ENCODE measurements at places on chromosomes 2 and 18.

GRCh38 chr18:67618061-67618460 is 101.5 kb upstream of the DSEL start:
- ATAC-seq: no peak

GRCh38 chr2:188032306-188032705 is 259.4 kb upstream of the GULP1 start:
- ATAC-seq: no peak

- no peak for ATAC-seq
Observed at GRCh38 chr2:167862296-167862695, 385.1 kb downstream of the STK39 start.

GRCh38 chr2:101003278-101003775 is 1.2 kb downstream of the RPL31 start:
- no peak for ATAC-seq

DNA sequence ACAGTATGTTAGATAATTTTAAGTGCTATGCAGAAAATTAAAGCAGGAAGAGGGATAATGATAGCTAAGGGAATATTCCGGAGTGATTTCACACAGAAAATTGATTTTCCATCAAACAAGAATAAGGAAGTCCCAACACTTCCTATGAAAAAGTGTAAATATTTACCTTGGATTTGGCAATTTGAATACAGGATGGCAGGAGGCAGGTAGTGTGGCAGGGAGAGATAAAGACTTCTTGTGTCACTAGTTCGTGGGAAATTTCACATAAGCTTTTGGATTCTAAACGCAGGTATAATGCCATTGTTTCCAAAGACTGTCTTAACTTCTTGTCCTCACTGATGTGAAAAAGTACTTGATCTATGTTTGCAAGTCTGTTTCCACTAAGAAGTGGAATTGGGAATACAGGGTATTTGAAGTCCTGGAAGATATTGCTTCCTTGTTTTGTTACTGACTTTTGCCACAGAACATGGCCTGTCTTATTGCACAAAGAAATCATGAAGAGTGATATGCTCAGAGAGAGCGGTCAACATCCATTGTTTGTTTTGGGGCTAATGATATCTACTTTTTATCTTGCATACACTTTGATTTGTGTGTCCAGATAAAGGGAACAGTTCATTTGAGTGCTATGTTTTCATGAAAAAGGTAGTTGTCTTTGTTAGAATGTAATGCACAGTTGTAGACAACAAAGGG is 1216.1 kb upstream of the FAM98A start:
- ATAC-seq: no peak

DNA sequence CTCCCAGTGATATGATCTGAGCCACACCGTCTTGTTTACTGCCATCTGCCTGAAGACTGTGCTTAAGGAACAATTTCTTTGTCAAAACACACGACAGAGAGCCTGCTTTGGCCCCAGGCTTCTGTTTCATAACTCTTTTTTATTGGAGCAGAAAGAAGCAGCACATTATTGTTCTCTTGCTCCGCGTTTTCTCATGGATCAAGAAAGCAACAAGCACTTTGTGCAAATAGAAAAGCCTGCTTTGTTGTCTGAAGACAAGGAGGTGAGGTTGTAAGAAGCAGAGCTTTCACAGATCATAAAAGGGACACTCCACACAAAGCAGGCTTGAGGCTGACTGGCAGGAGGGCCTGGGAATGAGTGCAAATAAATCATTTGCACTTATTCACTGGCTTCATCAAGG is 118.3 kb upstream of the FAM136A start:
- no peak for ATAC-seq

GRCh38 chr18:44079606-44080005 is 601.1 kb upstream of the SETBP1 start:
- no peak for ATAC-seq

DNA sequence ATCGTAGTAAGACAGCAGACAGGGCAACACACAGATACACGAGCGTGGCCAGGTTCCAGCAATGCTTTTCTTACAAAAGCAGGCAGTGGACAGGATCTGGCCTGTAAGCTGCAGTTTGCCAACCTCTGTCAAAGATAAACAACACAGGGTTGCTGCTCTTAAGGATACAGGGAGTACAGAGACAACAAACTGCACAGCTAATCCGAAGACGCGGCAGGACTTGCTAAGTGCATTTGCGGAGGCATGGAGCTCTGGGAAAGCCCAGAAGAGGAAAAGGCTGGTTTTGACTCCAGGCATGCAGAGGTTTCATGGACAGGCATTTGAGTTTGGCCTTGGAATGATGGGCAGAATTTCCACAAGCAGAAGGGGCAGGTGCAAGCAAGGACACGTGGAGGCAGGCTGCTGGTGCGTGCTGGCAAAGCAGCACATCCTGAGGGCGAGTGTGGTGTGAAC is 24.4 kb downstream of the SERTAD2 start:
- no peak for ATAC-seq

DNA sequence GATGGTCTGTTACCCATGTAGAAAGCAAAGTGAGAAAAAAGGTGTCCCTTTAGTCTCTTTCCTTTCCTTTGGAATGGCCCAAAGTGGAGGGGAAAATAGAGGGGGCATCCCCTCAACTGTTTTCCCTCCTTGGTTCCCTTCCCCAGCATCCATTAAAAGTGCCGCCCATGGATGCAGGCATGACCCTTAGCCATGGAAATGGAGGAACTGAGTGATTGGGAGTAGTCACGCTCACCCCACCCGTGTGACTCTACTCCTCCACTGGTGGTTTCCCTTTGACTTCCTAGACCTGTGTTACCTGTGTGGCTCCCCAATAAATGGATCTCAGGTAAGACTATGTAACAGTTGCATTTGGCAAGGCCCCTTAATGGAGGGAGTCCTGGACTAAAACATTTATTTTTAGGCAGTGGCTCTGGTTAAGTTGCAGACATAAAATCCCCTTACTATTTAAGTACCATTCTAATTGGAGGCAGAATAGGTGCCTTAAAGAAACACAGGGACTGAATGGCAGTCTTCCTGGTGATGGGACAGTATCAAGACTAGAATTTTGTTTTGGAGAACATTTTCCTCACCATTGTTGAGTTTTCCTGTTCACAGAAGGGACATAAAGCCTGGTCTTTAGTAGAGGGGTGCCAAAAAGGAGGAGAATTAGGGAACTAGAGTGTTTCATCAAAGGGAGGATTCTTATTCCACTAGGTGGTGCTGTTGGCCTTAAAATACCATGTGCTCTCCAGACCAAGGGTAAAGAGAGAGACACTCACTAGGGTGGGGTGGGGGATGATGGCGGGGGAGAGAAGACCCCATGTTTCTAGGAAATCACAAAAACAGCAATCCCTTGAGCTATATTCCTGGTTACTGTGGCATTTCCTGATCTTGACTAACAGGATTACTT is 25.7 kb upstream of the PLA2R1 start:
- ATAC-seq: no peak

GRCh38 chr2:64582774-64583340 is 58.7 kb downstream of the AFTPH start:
- no peak for ATAC-seq

DNA sequence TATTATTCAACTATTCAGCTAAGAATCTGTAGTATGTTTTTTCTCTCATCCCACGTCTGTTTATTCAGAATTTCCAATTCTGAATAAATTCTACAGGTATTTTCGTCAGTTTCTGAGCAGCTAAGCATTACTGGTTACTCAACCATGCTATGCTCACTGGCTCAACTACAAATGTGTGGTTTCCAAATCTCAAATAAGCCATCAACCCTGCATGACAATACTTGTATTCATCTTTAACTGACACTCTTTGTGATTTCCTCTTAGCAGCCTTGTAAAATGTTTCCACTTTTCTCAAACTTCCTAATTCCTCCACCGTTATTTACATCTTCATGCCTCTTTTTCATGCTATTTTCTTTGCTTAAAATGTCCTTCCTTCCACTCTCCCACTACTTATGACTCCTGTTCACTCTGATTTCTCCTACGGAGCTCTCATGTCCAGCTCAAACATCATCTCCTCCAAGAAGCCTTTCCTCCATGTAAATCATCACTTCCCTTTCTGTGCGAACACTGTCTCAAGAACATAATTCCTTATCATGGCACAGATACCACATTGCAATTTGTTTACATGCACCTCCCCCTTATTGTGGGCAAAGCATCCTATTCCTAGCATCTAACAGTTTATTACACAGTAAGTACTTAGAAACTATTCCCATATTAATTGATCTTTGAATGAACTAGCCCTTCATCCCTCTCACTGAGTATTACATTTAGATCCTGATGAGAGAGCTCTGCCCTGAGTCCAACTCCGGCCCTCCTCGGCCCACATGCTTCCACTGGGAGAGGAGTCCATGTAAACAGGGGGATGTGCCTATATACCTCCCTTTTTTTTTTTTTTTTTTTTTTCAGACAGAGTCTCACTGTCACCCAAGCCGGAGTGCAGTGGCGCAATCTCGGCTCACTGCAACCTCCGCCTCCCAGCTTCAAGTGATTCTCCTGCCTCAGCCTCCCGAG is 10.5 kb downstream of the CCDC88A start:
- ATAC-seq: no peak

DNA sequence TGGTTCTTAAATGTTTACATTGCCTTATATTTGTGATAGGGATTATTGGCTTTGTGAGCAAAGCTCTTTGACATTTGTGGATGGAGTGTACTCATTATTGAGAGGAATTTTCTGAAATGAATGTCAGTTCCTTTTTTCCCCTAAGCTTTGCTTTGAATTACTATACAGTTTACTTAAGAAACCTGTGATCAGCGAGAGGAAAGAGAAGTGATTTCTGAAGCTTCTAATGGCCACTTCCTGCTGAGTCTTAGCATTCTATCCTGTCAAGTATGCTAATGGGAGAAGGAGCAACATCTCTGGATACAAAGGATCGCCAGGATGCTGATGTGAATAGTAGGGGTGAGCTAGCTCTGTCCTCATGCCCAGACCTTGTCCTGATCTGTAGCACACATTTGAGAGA is 47.8 kb upstream of the MGAT5 start:
- no peak for ATAC-seq

Measured in gastroesophageal sphincter (tissue), 4 donors.